ENCODE measurements at places on chromosomes 12 and 14.
A peak's percentile ranks its signal among the peaks of the same experiment; 100 is the strongest.

DNA sequence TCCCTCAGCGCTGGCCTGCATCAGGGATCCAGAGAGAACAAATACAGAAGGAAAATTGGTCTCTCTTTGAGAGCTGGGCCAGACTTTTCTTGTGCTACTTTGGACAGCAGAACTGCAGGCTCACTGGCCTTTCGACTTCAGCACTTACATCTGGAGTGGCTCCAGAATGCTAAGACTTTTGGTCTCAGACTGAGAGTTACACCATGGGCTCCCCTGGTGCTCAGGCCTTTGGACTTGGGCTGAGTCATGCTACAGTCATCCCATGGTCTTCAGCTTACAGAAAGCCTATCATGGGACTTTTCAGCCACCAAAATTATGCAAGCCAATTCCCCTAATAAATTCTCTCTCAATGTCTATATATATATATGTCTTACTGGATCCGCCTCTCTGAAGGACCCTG is 9.0 kb upstream of the CD163 start:
- peak; percentile 85 for DNase-seq

GRCh38 chr14:28761438-28762291 is 4.9 kb upstream of the FOXG1 start:
- DNase-seq: no peak

DNA sequence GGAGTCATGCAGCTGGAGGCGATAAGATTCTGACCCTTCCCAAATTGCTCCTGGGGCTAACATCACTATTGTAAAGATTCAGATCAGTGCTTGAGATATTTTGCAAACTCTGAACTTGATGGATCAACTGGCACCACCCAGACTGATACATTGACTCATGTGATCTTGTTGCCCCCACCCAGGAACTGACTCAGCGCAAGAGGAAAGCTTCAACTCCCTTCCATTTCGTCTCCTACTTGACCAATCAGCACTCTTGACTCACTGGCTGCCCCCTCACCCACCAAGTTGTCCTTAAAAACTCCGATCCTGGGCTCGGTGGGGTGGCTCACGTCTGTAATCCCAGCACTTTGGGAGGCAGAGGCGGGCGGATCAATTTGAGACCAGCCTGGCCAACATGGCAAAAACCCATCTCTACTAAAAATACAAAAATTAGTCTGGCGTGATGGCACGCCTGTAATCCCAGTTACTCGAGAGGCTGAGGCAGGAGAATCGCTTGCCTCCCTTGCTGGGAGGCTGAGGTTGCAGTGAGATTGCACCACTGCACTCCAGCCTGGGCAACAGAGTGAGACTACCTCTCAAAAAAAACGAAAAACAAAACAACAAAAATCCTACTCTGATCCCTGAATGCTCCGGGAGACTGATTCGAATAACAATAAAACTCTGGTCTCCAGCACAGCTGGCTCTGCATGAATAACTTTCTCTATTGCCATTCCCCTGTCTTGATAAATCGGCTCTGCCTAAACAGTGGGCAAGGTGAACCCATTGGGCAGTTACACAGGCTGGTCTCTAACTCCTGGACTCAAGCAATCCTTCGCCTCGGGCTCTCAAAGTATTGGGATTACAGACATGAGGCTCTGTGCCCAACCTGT is 9.8 kb upstream of the ARF6 start:
- DNase-seq: no peak

DNA sequence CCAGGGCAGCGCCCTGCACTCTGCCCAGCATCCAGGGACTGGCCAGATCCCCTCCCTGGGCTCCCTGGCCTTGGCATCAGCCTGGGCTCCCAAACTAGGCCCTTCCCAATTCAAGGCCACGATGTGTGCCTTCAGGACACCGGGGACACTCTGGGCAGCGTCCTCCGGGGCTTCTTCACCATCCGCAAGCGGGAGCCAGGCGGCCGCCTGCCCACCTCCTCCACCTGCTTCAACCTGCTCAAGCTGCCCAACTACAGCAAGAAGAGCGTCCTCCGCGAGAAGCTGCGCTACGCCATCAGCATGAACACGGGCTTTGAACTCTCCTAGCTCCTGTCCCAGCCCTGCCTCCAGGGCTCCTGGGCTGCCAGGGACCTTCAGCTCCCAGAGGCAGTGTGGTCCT is 38.8 kb downstream of the MMAB start:
- no peak for DNase-seq

DNA sequence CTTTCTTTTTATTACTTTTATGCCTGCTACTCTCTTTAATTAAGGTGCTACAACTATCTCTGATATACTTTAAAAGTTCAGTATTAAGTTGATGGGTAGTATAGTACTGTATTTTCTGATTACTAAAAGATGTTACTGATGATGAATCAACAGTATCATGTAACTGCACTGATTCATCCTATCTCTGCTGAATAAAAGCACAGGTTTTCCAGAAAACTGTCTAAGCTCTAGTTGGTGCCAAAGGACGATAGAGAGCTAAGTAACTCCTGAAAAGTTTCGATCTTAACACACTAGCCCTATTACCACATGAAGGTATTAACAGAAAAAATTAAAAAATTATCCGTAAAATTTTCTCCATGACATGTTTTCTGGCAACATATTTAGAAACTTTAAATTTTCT is 2.1 kb downstream of the SCAF11 start:
- DNase-seq: peak; percentile 17

DNA sequence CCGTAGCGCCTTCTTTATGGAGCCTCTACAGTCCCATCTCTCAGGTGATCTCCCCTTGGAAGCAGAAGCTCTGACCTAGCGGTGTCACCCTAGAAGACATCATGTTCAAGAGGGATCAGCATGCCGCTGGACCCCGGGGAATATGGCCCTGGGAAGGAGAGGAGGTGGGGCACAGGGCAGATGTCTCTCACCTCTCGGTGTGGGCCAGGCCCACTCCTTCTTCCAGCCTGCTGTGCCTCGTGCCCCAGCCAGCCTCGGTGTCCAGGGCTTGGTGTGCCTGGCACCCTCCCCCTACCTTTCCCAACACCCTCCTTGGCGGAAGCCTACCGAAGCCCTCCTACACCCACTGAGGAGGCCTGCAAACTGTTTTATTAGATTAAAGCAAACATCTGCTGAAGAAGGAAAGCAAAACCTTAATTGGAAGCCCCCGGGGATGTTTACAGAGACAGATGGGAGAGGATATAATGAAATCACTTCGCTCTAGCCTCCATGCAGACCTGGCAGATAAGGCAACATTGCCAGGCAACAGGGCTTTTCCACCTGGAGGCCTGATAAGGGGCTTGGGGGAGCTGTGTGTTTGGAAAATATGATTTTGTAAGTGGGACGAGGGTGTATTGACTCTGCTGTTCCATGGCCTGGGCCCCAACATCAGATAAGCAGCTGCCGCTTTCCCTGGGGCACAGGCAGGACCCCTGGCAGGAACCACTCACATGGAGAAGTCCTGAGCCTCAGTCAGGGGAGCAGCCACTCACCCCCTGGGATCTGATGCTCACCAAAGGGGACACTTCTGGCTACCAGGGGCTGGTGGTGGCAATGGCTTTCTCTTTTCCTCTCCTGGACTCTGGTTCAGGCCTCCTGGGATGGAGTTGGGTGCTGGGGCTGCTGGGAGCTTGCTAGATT is 5.7 kb upstream of the CHGA start:
- DNase-seq: no peak

DNA sequence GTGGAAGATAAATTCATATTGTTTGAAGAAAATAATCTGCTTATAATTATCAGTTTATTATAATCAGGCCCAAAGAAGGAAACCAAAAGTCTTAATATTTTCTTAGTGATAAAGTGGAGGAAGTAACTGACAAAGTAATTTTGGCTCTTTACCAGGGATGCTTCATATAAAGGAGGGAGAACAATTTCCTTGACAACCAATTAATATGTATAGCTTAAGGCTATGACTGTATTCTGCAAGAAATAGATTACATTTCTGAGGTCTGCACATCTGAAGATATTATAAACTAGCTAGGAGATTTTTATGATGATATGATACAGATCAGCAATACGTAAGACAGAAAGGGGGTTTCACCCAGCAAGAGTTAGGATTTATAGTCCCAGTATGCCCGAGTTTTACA is 90.8 kb downstream of the BICD1 start:
- no peak for DNase-seq

DNA sequence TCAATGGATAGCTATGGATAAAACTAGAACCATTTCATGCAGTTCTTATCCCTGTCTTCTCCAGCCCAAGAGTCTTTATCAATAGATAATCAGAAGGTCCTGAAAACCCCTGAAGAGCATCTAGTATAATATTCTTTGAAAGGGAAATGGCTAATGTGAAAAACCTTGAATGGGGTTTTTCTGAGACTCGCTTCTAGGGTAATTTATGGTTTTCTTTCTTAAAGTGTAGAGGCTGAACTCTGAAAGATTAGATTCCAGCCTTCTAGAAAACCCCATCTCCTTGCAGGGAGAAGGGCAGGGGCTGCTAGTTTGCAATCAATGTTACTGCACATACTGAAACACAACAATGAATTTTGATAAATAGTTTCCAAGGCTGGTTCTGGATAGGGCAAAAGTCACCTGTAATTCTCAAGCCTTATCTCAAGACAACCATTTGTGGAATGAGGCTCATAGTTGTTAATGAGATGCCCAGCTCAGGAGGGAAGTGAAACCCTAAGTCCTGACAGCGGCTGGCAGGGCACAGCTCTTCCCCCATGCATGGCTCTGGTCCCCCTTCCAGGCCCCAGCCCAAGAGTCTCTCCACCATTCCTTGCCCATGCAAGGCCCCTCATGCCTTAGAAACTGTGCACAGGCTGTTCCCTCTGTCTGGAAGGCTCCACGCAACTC is 33.7 kb upstream of the PYGL start:
- no peak for DNase-seq

- no peak for DNase-seq
Observed at GRCh38 chr12:101256266-101256665, 23.6 kb upstream of the UTP20 start.

DNA sequence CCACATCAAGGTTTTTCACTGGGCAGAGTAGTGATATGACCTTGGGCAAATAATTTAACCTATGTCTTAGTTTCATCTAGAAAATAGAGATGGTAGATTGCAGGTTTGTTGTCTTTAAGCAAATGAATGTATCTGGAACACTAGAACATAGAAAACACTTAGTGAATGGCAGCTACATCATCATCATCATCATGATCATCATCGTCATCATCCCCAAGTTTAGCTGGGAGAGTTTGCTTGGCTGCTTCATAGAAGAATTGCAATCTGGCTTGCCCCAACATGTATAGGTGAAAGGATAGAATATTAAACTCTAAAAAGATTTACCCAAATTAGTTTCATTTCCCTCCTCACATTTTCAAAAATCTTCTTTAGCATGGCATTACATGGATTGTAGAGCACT is 91.3 kb upstream of the TMEM260 start:
- no peak for DNase-seq

DNA sequence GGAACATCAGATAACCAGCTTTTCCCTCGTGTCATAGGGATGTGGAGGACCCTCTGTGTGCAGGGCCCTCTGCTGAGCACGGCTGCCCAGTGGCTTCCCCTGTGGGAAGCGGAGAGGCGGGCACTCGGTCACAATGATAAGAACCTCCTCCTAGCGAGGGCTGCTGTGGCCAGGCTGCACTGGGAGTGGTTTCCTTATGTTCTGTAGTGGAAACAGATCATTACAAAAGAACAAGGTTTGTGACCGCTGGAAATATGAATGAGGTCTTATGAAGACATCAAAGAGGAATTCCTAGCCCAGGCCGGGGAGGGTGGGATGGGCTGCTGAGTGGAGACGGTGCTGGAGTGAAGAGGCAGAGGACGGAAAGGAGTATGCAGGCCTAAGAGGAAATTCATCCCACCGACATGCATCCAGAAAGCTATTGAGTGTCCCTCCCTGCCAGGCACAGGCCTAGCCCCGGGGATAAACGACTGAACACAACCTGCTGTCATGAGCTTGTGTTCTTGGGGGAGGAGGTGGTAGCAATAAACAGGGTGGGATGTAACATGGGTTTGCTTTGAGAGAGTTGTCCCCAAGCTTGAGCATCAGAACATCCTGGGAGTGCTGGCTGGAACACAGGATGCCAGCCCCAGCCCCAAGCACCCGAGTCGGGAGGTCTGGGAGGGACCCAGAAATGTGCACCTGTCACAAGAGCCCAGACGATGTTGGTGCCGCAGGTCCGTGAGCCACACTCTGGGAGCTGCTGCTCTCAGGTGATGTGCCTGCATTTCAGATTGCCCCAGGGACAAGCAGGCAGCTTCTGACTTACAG is 37.5 kb downstream of the FZD10 start:
- no peak for DNase-seq

DNA sequence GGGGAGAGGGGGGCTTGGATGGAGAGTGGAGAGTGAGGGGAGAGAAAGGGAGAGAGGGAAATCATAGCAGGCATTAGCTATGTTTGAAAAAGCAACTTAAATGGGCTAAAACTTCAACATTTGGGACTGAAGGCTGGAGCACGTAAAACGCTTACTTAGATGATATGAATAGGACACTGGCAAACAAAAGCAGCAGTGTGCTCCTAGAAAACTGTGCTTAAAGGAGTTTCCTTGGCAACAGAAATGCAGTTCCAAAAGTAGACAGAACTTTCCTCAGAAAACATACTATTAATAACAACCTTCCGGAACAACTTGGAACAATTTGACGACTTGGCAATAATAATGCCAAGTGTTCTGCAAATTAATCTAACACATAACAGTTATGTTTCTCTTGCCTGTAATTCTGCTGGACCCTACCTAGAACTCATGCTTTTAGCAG is 235.5 kb upstream of the NPAS3 start:
- DNase-seq: peak; percentile 16

- no peak for DNase-seq
Observed at GRCh38 chr12:50991291-50991690, 34.9 kb downstream of the SLC11A2 start.

DNA sequence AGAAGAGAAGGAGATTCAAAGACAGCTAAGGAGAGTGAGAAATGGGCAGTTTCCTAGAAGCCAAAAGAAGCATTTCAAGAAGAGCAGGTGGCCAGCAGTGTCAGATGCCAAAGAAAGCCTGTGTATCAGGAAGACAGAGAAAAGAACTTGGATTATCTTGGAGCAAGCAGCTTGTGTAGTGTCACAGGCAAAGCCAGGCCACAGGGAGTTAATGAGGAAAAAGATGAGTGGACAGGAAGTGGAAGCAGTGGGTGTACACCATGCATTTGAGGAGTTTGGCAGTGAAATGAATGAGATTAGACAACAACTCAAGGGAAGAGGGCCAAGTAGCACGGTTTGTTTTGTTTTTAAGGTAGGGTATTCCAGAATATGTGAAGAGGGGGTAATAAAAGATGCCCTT is 5.6 kb upstream of the MYH7 start:
- no peak for DNase-seq

GRCh38 chr14:74216671-74217070 is 22.6 kb upstream of the VSX2 start:
- no peak for DNase-seq

DNA sequence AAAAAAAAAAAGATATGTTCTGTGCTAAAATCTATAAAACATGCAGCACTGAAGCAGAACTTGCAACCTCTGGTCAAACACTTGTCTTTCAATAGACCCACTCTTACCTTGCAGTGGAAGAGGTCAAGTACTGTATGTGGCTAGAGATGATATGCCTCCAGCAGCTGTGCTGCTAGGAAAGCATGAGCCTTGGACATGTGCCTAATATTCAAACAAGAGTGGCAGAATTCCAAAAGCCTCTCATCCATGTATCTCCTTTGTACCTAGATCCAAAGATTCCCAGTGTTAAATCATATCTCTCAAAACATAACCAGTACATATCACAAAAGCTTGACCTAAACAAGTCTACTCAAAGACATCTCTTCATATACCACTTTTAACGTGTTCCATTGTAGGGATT is 105.0 kb upstream of the CPNE8 start:
- DNase-seq: no peak

GRCh38 chr12:49563951-49564685 is 3.8 kb downstream of the MCRS1 start:
- no peak for DNase-seq

- no peak for DNase-seq
Observed at GRCh38 chr14:94462219-94462551, 9.6 kb upstream of the SERPINA11 start.

- DNase-seq: peak; percentile 46
Observed at GRCh38 chr14:90300611-90301047, 31.1 kb downstream of the NRDE2 start.
